ENCODE measurements at places on chromosomes 6 and 20. TPM values are rescaled to one million over a fixed set of nuclear protein-coding genes. Genes with fewer than 3 reads are reported as not detected.

- no peak for DNase-seq
These were observed 81.7 kb upstream of the GATA5 start for GRCh38 chr20:62557462-62557861.

- no peak for DNase-seq
These were observed 294.4 kb upstream of the CDH4 start for GRCh38 chr20:60957621-60958020.

POU5F1 gene
- total RNA-seq: 1.3 TPM

DNA sequence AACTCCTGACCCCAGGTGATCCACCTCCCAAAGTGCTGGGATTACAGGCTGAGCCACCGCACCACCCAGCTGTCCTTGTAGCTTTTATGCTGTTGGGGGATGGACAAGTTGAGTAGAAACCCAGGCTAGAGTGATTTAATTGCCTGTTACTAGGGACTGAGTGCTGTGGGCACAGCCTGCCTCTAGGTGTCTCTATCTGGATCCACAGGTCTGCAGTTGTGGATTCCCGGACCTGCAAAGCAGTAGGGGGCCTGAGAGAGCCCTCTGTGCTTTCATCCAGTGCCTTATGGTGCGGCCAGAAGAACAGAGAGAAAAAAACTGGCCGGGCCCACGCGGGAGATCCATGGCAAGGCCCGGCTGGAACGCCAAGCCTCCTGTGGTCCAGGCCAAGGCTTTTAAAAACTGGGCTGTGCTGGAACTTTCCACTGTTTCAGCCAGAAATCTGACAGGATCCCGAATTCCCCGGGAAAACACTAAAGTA, 5.2 kb downstream of the SIRPA start:
- peak; percentile 66 for DNase-seq

DNA sequence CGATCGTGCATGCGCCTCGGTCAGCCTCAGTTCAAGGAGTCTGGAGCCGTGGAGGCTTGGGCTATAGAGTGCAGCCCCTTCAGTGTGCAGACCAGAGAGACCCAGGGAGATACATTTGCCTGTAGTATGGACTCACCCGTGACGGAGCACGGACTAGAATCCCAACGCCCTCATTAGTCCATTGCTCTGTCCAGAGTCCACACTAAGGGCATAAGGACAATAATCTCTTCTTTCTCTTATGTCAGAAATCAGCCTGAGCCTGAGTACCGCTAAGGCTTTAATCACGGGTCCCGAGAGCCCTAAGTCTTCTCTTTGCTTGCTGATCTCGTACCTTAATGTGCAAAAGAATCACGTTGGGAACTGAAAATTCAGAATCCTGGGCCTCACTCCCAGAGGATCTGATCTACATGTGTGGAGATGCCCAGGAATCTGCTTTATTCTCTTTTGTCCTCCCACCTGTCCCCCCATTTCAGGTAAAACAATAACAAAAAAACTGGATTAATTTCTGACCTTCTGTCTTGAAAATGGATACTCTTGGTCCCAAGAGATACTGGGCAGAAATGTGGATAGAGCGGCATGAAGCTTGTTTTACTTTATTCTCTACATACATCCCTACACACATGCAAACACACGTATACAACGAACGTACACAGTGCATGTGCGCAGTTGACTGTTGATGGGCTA, 671 bp downstream of the BPHL start:
- peak; percentile 23 for DNase-seq

DNA sequence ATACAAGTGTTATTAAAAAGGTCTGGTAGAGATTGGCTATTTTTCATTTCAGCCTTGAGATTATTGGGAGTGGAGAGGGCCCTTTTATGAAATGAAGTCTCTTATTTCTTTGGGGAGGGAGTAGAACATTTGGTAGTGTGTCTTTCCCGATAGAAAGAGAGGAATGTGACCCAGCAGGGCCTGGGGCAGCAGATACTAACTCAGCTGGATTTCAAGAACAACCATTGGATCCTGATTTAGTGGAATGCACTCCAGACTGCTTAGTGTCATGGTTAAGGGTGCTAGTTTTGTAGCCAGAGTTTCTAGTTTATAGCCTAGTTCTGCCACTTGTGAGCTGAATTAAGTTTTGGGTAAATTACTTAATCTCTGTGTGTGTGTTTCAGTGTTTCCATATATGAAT, 18.4 kb upstream of the FLRT3 start:
- DNase-seq: no peak

- DNase-seq: peak; percentile 96
These were observed 272.7 kb downstream of the GRIK2 start for GRCh38 chr6:101666256-101666655.

DNA sequence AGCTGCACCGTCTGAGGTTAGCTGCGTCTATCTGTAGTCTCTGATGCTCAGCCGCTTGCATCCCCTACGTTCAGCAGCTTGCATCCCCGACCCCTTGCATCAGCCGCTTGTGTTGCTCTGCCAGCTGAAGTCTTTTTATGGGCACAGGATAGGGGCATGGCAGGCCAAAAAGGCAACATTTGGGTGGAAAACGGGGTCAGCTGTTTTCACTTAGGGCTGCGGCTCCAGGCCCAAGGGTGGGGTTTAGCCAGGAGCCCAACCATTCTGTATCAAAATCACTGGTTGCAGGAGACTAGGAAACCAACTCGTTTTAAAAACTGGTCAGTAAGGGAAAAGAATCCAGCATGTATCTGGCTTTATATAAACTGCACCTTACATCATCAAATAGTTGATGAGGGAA, 49.9 kb downstream of the FAM50B start:
- no peak for DNase-seq

GRCh38 chr6:109406196-109406595, 23.9 kb upstream of the CD164 start:
- DNase-seq: peak; percentile 72

Measured in bronchial epithelial cell (primary cell).